ENCODE measurements at places on chromosomes 3 and 15.

DNA sequence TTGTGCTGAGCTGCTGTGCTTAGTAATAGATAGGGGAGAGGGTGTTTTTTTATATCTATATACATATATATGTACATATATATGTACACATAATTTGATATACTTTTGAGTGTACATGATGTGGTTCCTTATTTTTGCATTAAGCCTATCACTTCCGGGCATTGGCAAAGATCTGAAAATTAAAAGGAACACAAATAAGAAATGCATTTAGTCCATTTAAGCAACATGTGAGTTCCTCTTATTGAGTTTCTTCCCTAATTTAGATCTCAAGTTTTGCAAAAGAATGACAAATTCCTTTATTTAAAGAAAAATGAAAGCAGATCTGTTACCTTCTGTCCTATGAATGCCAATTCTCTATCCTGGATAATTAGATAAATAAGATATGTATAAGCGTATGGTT, 435.1 kb downstream of the LPP start:
- no peak for DNase-seq

DNA sequence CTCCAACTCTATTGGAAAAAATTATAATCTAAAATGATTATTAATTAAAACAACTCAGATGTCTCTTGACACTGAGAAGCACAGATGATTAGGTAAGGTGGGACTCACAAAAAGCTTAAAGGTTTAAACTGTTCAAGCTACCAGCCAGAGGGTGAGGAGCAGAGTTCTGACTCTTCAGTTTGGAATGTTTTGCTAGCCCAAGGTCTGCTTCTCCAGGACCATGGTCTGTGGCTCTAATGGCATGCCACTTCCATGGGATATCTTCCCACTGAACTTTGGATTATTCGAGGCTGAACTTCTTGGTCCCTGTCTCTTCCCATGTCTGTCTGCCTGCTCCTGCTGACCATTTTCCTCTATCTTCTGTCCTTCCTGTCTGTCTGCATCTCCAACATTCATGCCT, 49.2 kb downstream of the CACNA2D3 start:
- DNase-seq, result no peak

DNA sequence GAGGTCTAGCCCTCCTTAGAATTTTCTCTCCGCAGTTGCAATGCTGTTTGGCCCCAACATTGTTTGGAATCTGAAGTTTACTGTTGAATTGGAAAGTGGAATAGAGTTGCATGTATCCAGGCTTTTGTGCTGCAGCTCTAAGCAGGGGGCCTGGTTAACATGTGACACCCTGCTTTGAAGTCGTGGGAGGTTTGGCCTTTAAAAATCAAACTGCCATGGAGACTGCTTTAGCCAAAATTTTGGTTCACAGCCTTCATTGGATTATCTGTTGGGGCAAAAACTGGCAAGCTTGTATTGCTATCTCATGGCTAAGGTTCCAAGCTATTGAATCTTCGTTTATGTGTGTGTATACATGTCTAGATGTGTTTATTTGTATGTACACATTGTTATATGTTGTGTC, 15.8 kb downstream of the CYP11A1 start:
- DNase-seq, result no peak

GRCh38 chr3:115708540-115708939, 85.2 kb downstream of the GAP43 start:
- DNase-seq, result no peak

DNA sequence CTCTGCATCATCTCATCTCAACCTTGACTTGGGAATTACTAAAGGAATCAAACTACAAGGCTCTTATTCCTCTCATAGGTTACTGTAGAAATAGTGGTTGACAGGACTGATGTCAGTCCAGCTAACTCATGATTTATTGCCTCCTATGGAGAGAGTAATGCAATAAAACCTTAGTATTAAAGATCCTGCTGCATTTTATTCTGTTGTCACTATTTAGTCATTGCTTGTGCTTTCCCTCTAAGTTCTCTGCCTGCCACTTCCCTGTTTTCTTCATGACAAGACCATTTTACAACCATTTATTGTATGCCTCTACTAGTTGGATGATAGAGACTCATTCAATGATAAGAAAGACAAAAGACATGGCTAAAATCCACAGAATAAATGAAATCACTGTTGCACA, 134.1 kb upstream of the GRM7 start:
- DNase-seq, result no peak

GRCh38 chr3:158086361-158086760, 19.9 kb downstream of the SHOX2 start:
- no peak for DNase-seq

DNA sequence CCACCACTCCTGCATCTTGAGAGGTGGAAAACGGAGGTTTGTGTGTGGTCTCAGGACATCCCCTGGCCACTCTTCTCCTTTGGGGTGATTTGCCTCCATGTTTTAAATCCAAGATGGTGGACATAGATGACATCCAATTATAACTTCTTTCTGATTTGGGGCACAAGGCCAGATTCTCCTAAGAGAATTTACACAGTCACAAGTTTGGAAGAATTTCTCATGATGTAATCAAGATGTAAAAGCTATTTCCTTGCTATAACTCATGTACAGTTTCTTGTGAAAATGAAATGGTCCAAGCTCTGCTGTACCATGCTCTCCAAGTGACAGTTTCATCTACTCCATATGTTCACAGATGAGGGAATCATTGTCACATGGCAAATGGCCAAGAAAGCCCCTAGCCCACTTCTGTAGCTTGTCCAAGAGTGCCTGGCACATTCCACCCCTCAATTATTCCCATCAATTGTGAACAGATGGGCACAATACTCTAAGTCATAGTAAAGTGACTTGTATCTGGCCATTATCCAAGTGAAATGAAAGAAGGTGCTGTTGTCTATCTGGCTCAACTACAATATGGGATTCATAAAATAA, 134.6 kb upstream of the ROPN1 start:
- no peak for DNase-seq

GRCh38 chr3:100900671-100901335, 92.4 kb downstream of the ABI3BP start:
- DNase-seq, result no peak

GRCh38 chr3:61771976-61772375, 210.6 kb downstream of the PTPRG start:
- DNase-seq, result no peak

DNA sequence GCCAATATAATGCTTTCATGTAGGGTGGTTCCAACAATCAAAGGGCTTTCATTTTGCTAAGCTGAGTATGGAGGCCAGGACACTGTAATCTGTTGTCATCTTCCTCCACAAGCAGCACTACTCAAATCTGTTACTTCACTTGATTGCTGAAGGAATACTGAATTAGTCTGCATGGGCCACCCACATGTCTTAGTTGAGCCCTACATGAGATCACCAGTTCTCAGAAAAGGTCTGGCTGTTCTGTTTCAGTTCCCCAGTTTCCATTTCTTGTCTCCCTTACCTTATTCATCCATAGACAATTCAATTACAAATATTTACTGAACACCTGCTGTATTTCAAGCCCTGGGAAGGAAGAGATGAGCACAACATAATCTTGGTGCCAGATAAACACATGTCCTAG, 119.2 kb downstream of the FHIT start:
- DNase-seq, result no peak

- DNase-seq, result no peak
These were observed 1.8 kb upstream of the ZNF385D start for GRCh38 chr3:21752749-21753347.

DNA sequence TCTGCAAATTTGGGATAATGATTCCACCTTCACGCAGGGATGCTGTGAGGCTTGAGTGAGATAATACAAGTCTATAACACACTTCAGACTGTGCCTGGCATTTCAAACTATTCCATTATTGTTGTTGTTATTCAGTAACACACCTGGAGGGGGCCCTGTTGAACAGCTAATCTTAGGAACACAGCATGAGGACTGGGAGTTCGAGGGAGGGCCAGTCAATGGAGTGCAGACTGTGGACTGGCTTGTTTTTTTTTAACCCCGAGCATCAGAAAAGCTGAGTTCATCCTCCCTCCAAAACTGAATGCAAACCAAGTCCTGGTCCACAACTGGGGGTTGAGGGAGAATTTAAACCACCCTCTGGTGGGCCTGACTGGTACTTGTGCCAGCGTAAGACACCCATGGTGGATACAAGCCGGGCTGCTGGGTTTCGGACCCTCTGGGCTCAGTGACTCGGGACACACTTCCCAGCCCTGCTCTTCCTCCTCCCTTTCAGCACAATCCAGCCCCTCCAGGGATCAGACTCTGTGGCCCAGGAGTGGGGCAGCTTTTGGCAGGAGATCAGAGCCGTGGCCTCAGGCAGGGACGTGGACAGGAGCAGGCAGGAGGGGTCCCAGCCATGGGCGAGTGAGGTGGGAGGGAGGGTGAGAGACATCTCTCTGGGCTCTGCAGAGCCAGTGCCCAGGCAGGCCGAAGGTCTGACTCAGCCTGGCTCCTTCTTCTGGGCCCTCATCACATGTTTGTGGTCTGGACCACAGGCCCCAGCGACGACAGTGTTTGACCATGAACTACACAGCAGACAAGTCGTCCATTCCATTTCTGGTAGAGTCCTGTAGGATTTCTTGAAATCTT, 36.3 kb upstream of the MEX3B start:
- peak; percentile 67 for DNase-seq

- DNase-seq, result no peak
These were observed 899.8 kb downstream of the MCTP2 start for GRCh38 chr15:95131131-95131556.

GRCh38 chr3:47414161-47414564, 33.3 kb downstream of the PTPN23 start:
- DNase-seq, result no peak

DNA sequence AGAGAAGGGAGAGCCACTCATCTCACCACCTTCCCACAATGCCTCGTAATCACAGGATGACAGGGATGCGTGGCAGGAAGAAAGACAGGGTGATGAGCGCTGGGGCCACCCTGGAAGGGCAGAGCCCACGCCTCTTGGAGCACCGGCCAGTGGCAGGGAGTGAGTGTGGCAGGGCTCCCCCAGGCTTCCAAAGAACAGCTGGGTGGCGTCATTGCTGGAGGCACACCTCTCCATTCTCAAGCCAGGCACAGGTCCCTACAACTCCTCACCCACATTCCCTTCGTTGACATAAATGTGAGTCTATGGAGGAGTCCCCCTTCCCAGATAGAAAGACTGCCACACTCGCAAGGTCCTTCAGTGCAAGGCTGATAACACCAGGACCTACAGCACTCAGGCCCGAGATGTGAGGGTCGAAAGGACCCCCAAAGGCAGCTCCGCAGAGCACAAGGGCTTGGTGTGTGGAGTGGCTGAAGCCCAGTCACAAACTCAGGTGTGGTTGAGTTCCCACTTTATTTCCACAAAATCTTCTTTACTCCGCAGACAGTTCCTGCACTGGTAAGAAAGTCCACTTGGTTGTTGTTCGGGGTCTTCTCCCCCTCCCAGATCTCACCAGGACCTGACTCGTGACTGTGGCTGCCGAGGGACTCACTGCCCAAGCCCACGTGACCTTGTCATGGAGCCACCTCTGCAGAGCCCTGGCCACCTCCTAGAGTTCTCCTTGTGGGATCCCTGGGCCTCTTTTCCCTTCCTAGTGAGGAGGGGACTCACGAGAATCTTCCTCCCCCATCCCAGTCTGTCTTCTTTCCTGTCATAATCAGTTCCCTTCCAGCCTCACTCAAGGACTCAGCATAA, 22.4 kb upstream of the CORO2B start:
- DNase-seq, result no peak

GRCh38 chr15:76386926-76387325, 50.4 kb downstream of the ISL2 start:
- no peak for DNase-seq

- DNase-seq, result no peak
These were observed 66.4 kb upstream of the CFAP20DC start for GRCh38 chr3:59116233-59116537.

DNA sequence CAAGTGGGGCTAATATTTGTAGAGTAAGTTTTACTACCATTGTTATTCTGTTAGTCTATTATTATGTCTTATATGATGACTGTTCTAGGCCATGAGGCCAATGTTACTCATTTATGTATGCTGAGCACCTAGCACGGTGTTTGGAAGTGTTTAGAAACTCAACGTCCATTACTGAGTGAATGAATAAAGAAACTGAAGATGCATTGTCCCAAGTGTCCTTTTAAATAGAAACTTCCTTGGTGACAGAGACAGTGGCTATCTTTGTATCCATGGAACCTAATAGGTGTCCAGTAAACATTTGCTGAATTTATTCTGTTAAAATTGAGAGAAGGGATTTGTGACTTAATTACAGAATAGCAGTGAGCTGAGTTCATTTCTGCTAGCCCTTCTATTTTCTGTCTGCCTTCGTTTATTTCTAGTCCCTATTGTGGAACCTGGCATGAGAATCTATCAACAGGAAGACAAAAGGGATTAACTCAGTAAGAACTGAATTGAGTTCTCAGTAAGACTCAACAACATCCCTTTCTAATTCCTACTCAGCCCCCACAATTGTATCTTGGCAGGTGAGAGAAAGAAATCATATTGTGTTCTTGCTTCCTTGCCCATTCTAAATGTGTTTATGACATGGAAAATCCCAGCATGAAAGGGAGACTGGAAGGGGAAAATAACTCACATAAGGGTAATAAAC, 246.6 kb upstream of the LRRC3B start:
- DNase-seq, result no peak

DNA sequence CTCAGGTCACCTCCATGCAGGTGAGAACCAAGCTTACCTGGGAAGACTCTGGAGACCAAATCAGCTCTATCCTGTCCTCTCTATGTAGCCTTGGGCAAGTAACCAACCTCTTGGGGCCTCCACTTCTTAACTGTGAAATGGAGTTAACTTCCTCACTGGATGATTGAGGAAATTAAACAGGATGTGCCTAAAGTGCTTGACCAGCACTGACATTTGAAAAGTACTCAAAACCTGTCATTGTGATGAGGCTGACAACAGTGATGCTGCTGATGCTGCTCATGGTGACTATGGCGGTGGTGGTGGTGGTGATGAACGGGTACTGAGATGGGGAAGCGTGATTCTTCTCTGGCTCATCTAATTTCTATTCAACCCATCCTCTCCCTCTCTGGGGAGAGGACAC, 22.3 kb downstream of the VIPR1 start:
- no peak for DNase-seq

Measured in H54 (cell line).